ENCODE measurements at places on chromosomes 3 and 15.

DNA sequence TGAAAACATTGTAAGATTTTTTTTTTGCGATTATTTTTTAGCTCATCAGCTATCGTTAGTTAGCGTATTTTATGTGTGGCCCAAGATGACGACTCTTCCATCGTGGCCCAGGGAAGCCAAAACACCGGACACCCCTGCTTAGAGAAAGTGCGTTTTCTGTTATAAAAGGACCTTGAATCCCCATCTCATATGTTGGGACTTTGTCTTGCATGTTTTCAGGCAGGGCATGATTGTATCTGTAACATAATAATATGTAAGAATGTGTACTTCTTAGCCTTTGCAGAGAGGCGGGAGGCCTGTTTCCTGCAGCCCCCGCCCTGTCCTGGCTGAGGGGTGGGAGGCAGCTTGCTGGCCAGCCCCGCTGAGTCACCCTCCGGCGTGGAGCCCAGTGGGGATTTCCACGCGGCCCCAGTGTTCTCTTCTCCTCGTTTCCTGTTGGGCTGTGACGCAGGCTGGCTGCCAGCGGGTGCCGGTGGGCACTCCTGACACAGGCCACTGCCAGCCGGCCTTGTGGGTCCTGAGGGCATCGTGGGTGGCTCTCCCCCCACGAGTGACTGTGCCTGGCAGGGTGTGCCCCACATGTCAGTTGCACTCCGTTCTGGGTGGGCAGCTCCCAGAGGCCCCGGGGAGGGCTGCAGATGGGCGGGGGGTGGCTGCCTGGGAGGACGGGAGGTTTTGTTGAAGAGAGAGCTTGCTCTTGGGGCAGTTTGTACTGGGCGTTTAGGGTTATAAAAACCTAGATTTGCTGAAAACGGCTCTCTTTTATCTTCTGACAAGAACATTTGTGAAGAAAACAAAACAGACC is 55.6 kb downstream of the SMAD3 start:
- DNase-seq, result peak; percentile 98

DNA sequence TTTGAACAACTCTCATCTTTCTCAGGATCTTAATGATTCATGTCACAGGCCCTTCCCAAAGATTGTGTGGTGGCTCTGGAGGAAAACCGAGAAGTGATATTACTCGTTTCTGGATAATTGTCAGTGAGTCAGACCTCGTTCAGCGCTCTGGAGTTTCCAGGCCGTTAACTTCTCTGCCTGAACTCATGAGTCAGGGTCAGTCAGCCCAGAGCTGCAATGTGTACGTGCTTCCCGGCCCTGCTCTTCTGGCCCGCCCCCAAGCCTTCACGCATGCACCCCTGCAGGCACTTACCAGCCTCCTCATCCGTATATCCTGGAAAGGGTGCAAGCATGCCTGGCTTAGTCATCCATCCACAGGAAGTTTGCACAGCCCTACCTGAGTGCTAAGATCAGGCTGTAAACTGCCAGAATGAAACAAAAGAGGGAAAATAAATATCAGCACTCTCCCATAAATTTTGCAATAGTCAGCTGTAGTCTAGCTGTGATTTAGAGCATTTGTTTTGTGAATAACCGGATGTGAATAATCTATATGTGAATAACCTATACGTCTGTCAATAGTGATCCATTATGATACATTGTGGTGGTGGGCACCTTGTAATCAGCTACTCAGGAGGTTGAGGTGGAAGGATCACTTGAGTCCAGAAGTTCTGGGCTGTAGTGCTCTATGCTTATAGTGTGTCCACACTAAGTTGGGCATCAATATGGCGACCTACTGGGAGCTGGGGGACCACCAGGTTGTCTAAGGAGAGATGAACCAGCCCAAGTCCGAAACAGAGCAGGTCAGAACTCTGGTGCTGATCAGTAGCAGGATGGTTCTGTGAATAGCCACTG is 35.3 kb upstream of the SEMA4B start:
- peak; percentile 99 for DNase-seq

- DNase-seq, result no peak
Observed at GRCh38 chr3:2023959-2024358, 74.7 kb upstream of the CNTN4 start.

DNA sequence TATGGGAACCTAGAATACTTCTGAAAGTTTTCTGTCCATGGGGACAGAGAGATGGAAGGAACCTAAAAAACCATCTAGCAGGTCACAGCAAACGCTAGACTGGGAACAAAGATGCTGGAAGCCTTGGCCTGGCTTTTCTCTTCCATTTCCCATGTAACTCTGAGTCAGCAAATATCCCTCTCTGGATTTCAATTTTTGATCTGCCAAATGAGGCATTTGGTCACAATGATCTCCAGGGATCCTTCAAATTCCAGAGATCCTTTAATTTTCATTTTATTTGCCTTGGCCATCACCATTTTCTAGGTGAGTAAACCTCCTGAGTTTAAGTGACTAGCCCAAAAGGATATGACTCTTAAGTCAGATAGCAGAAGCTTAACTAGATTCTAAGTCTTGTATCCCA is 39.7 kb downstream of the RTP1 start:
- DNase-seq, result no peak

DNA sequence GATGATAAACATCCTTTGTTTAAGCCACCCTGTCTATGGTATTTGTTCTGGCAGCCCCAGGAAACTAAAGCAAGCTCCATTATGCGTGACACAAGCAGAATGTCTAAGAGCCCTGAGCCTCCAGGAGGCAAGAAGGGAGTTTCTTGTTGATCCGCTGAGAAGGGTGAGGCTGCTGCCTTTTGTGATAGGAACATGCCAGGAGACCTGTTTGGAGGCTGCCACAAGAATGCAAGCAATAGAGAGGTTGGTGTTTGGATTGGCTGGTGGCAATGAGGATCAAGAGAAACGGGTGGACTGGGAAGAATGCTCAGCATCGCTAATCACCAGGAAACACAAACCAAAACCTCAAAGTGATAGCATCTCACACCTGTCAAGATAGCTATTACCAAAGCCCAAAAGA is 104.8 kb downstream of the ASB7 start:
- DNase-seq, result no peak

DNA sequence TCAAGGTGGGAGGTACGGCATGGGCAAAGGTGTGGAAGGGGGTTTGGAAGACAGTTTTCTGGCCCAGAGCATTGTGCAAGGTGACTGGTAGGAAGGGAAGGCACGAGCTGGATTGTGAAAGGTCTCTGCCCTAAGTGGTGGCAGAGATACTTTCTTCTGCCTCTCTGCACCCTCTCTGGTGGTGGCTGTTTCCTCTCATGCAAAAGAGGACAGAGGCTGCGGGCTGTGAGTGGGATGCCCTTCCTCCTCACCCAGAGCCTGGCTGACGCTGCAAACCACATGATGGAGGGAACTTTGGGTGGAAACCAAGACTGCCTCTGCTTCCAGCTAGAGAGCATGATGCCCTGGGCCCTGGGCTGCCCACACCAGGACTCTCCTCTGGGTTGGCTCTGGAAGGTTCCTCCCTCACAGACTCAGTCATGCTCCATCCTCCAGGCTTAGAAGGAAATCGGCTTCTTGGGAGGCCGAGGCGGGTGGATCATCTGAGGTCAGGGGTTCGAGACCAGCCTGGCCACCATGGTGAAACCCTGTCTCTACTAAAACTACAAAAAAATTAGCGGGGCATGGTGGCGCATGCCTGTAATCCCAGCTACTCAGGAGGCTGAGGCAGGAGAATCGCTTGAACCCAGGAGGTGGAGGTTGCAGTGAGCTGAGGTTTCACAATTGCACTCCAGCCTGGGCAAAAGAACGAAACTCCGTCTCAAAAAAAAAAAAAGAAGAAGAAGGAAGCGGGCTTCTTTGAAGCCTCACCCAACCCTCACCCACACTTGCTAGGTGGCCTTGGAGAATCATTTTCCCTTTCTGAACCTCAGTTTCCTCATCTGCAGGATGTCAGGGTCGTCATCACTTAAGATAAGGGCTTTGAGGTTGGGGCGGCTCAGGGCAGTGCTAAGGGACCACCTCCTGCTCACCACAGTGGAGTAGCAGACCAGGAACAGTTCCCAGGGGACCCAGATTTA is 8.3 kb downstream of the PSTPIP1 start:
- DNase-seq, result no peak

- DNase-seq, result no peak
Observed at GRCh38 chr15:75161106-75161916, 40.4 kb upstream of the C15orf39 start.

- no peak for DNase-seq
Observed at GRCh38 chr3:31785734-31786133, 195.3 kb downstream of the OSBPL10 start.

GRCh38 chr15:33099739-33100138 is 94.8 kb downstream of the FMN1 start:
- no peak for DNase-seq

DNA sequence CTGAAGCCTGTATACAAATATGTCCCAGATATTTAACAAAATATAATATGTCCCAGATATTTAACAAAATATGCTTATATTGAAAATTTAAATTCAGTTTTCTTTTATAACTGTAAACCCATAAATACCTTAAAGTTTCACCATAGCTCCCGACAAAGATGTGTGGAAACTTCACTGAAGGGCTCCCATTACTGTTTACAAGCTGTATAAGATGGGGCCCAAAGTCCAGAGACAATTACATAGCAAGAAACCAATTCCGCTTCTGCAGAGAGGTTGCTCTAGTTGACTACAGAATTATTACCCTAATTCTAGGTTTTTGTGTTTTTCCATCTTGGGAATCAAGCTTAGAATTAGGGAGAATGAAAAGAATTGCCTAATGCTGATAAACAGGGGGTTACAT is 102.6 kb upstream of the EPHA6 start:
- DNase-seq, result no peak

GRCh38 chr15:51263116-51263515 is 75.3 kb downstream of the CYP19A1 start:
- no peak for DNase-seq

DNA sequence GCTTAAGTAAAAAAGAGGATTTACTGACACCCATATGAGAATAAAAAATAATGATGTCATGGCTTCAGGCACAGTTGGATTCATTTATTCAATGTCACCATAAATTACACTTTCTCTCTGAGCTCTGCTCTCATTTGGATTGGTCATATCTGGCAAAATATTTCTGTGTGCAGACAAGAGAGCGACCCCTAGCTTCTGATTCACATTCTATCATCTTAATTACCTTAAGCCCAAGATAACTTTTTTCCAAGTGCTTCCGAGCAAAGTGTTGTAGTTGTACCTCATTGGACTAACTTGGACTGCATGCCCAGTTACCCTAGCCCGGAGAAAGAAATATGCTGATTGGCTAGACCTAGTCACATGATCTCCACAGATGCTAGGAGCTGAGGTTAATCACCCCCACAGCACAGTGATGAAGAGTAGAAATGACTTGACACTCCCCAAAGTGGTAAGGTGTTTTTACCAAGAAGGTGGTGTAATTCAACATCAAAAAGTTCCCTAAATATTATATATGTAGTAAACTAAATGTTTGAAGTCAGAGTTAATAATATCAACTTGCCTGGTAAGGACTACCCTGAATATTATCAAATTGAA is 552.2 kb upstream of the SUCLG2 start:
- DNase-seq, result no peak

- no peak for DNase-seq
Observed at GRCh38 chr3:177401375-177401774, 204.1 kb upstream of the TBL1XR1 start.

GRCh38 chr15:70439304-70439877 is 324.0 kb downstream of the UACA start:
- no peak for DNase-seq

DNA sequence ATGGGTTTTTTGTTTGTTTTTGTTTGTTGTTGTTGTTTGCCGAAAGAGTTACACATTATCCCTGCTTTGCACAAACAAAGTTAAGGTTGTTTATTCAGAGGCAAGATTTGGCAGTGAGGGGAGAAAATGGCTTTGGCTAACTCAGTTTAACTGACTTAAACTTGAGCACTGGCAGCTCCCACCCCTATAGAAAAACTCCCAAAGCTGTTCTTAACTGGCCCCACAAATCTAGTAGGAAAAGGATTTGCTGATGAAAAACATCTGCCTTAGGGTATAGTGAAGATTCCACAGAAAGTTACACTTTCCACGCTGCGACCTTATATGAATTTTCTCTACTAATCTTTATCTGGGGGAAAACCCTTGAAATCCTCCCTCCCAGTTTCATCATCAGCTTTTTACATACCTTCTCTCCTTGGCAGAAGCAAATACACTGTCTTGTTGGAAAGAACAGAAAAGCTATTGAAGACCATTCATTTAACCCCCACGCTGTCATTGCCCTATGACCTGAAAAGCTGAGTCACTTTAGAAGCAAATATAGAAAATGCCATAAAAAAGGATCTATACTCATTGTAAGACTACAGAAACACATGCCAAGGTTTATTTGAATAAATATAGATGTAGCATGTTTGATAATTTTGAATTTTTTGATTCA is 551.7 kb downstream of the NR2F2 start:
- no peak for DNase-seq

DNA sequence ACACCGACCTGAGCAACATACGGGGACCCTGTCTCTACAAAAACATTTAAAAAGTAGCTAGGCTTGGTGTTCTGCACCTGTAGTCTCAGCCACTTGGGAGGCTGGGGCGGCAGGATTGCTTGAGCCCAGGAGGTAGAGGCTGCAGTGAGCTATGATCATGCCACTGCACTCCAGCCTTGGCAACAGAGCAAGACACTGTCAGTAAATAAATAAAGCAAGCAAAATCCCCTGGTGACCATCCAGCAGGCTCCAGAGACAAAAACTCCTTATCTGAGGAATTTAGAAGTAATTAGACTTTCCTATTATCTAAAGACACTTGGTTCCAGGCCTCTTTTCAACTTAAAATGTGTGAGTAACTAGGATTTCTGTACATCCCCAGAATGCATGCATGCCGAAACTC is 29.5 kb upstream of the ZNF774 start:
- DNase-seq, result no peak

GRCh38 chr15:31212326-31213080 is 111.0 kb upstream of the TRPM1 start:
- DNase-seq, result no peak

DNA sequence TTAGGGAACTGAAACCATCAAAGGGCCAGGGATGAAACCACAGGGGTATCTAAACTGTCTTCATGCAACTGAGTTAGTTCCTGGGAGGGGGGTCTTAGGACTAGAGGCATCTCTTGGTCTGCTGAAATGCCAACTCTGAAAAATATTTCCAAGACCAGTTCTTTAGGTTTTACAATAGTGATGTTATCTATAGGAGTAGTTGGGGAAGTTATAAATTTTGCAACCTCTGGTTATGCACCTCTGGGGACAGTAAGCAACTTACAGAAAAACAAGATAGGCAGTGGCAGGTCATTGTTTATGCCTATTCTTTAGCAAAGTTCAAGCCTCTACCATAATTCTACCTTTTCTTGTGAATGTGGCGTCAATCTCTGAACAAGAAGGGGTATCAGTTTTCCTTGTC is 60.5 kb upstream of the MINAR1 start:
- no peak for DNase-seq

GRCh38 chr3:50467919-50468318 is 35.5 kb downstream of the CACNA2D2 start:
- no peak for DNase-seq

GRCh38 chr3:145370870-145371269 is 790.1 kb downstream of the PLOD2 start:
- no peak for DNase-seq

- DNase-seq, result no peak
Observed at GRCh38 chr3:191197761-191198306, 1.2 kb upstream of the OSTN start.

Data from lung microvascular endothelial cell (primary cell).